ENCODE measurements at places on chromosomes 3 and 15.
A peak's percentile ranks its signal among the peaks of the same experiment; 100 is the strongest.

- DNase-seq: no peak
Observed at GRCh38 chr15:85897895-85898717, 103.4 kb upstream of the KLHL25 start.

DNA sequence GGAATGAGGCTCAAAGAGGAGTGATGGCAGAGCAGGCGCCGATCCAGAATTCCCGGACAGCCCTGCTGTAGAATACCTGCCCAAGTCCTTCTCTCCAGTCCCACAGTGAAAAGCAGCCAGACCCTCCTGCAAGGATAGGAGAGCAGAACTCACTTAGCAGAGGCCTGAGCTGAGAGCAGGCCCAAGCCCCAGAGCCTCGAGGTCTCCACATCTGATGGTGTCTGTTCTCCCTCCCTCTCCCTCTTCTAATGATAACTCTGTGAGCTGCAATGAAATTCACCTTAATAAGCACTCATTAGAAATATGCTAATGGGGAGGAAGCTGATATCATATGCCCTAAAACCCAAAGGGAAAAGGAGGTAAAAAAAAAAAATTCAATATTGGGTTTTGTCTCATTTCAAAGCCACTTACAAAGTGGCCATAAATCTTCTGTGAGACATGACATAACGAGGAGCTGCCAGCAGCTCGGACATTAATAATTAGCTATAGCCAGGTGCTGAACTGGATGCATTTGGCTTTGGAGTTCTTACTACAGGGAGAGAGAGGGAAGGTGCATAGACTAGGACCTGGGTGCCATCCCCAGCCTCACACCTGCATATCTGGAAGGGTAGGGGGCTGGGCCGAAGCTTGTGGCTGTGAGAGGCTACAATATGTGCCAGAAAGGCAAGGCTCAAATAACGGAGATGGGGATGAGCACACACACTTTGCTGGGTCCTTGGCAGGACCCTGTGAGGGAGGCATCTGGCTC lies 108.4 kb downstream of the MEGF11 start:
- no peak for DNase-seq

GRCh38 chr3:111081008-111081545 lies 9.5 kb downstream of the NECTIN3 start:
- no peak for DNase-seq

DNA sequence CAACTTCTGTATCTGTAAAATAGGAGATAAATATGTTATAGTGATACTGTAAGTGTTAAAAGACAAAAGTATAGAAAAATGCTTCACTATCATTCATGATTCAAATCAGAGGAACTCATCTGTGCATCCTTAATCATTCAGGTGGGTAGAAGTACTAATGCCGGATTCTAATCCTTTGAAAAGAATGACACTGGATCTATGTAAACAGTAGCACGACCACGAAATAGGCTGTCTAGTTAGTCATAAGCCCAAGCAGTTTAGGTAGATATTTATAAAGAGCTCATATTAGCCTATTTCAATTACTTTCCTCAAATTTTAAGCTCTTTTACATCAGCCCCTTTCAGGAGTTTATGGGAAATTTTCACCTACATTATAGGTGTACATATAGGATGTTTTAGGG lies 437.9 kb downstream of the SOX2 start:
- DNase-seq: no peak

- DNase-seq: no peak
Observed at GRCh38 chr15:56234804-56235203, 8.9 kb downstream of the RFX7 start.

DNA sequence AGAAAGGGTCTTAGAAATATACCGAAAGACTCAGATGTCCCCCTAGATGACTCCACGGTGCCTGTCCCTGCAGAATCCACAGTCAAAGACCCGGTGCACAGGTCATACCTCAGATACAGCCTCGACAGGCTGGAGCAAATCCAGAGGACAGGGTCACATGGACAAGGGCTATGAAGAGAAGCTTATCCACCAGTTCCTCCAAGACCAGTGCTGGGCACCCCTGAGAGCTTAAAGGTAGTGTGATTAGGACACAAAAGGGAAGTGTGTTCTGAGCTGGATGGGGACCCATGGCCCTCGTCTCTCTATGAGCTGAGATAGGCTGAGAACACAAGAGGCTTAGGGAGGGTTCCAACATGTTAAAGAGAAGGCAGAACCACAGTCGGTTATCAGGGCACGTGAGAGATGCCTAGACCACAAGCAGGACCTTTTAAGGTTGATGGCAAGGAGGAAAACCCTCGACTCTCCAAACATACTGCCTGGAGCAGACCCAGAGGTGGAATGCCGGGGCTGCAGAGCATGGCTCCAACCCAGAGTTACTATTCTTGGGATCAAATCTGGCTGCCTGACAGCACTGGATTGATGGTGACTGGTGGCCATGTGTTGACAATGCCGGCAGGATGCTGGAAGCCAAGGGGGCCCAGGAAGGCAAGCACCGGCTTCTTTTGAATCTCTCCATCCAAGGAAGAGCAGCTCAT lies 46.9 kb downstream of the ADCY5 start:
- no peak for DNase-seq

GRCh38 chr15:75647370-75648155 lies at the start of gene SNX33:
Gene SNX33 (plus strand): TSS chr15:75647912. CDS start chr15:75649103, 1,191 bp downstream.
- no peak for DNase-seq

- no peak for DNase-seq
Observed at GRCh38 chr3:161051856-161052255, 53.3 kb downstream of the B3GALNT1 start.

- no peak for DNase-seq
Observed at GRCh38 chr3:17412950-17413530, 329.4 kb downstream of the TBC1D5 start.

DNA sequence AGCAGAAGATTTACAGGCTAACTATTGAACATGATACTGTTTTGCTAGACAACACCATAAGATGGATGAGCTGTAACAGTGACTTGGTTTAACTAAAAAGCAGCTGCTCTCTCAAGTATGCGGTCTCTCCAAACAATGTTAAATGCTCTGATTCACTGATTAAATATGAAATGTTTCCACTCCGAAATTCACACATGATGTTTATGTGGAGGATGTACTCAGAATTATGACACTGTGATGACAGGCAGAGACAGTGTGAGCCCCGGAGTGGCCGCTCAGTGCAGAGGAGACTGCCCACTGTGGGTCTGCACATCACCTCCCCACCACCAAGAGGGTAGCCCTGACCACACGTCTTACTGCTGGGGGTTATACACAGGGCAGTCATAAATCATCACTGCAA lies 83.9 kb upstream of the MEX3B start:
- no peak for DNase-seq

- DNase-seq: no peak
Observed at GRCh38 chr3:101719604-101720185, 4.7 kb upstream of the CEP97 start.

GRCh38 chr3:87793337-87793877 lies 265.4 kb downstream of the CGGBP1 start:
- no peak for DNase-seq

GRCh38 chr3:192183109-192183508 lies 544.2 kb downstream of the FGF12 start:
- no peak for DNase-seq

DNA sequence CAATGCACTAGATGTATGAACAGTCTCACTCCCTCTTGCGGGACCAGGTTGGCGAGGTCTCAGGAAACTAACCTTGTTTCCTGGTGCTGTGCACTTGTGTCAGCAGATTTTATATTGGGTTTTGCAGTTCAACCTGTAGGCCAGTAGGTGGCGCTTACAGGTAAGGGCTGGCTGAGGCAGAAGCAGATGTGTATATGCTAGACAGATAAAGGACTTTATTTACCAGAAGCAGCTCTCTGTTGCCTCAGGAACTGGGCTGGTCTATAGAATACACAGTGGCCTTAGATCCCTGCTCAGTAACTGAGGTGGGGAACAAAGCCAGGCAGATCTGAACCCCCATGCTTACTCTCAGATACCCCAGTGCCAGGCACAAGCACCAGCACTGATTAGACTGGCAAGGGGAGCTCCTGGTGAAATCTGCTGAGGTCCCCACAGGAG lies 296.8 kb downstream of the DOCK3 start:
- DNase-seq: peak; percentile 3

- no peak for DNase-seq
Observed at GRCh38 chr15:25504307-25504706, 65.5 kb upstream of the UBE3A start.
